Activated T-helper 1 cell treated with Interleukin-2 at 50 U/mL for 16 hours (primary cell): ENCODE measurements at places on chromosomes 12 and 14.

GRCh38 chr12:93447555-93448290, 6.0 kb upstream of the UBE2N start:
- DNase-seq: no peak

GRCh38 chr12:44960423-44960822, 84.3 kb upstream of the NELL2 start:
- DNase-seq: no peak

GRCh38 chr12:1322821-1323220, 271.6 kb downstream of the FBXL14 start:
- no peak for DNase-seq

- no peak for DNase-seq
These were observed 44.7 kb upstream of the SINHCAF start for GRCh38 chr12:31370531-31371255.

DNA sequence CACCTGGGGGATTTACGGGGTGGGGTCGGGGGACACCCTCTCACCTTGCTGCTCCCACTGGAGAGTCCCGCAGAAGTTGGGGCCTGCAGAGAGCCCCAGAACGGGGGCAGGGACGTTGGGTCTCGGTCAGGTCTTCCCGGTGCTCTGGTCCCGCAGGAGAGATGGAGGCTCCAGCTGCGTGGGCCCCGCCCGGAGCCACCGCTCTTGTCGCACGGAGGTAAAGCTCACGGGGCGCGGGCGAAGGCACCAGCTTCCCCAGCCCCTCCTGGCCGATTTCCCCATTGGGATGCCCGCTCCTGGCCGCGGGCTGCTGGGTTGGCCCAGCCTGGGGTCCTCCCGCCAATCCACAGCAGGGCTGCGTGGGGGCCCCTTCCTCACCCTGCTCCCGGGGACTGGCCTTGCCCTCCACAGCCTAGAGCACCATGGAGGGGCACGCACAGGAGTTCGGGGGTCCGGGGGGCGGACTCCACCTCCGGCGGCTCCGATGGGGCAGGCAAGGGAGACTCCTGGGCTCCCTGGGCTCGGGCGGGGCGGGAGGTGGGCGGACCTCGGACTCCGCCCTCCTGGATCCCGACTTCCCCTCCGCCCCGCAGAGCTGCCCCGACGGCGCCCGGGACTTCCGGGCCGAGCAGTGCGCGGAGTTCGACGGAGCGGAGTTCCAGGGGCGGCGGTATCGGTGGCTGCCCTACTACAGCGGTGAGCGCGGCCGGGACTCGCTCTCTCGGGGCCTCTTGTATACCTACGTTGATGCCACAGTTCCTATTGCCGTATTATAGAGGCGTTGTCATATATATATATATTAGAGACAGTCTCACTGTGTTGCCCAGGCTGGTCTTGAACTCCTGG, 8.4 kb downstream of the PAPLN start:
- peak; percentile 22 for DNase-seq
